SK-N-SH treated with all-trans-retinoic acid at 6 μM for 48 hours (cell line): ENCODE measurements at places on chromosomes 5 and 9.

GRCh38 chr5:145787996-145788395 is 47.1 kb downstream of the PRELID2 start:
- ATAC-seq = no peak

DNA sequence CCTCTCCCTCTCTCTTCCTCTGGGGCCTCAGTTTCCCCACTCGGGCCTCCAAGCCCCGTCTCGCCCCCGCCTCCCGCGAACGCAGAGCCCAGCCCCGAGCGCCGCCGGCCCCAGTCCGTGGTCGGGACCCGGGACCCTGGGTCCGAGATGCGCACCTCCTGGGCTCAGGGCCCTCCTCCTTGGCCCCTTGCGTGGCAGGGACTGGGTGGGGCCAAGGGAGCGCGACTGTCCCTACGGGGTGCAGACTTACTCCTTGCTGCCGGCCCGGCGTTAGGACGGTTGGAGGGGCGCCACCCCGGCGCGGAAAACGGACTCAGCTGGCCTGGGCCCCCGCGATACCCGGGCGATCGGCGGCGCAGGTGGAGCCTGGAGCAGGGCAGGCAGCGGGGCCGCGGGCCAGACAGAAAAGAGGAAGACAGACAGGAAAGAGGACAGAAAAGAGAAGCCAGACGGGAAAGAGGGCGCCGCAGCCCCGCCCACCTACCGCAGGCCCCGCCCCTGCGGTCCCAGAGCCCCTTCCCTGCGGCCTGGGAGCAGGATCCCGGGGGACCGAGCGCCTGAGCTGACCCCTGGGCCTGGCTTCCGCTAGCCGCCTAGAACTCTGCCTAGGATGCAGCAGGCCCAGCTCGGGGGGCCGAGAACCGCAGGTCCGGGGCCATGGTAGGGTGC is at the start of gene GBGT1:
Gene GBGT1, minus strand, starts transcription at position 411 of the 669 bp plus-strand sequence. CDS start 1,502 bp downstream, outside the sequence.
- ATAC-seq = peak; percentile 57

DNA sequence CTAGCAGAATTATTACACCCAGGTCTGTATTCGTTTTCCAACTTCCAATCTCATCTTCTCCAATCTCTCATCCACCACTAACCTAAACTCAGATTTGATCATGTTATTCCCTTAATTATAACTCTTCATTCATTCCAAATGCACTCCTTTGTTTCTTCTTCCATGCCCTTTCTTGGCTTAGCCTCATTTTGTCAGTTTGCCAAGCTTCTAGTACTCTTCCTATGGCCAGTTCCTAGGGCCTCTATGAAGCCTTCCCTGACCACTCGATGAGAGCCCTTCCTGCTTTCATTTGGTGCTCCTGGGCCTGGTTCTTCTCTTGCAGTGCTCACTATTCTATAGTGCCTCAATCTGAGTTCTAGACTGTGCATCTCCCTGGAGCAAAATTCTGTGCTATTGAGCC is 5.8 kb downstream of the FAM219A start:
- no peak for ATAC-seq

- peak; percentile 80 for ATAC-seq
Measured at GRCh38 chr9:6443661-6444060, 30.7 kb downstream of the UHRF2 start.

DNA sequence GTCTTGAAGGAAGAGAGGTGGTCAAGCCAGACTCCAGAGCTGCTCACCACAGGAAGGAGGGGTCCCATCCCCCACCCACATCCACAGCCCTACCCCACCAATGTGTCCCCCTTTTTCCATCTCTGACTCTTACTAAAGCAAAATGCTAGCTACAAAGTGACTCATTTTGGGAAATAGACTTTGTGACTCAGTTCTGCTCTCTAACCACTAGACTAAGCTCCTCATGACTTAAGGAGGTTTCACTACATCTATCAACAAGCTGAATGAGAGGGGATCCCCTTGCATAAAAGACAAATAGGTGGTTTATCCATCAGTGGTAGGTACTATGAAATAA is 35.1 kb upstream of the ADRB2 start:
- no peak for ATAC-seq

DNA sequence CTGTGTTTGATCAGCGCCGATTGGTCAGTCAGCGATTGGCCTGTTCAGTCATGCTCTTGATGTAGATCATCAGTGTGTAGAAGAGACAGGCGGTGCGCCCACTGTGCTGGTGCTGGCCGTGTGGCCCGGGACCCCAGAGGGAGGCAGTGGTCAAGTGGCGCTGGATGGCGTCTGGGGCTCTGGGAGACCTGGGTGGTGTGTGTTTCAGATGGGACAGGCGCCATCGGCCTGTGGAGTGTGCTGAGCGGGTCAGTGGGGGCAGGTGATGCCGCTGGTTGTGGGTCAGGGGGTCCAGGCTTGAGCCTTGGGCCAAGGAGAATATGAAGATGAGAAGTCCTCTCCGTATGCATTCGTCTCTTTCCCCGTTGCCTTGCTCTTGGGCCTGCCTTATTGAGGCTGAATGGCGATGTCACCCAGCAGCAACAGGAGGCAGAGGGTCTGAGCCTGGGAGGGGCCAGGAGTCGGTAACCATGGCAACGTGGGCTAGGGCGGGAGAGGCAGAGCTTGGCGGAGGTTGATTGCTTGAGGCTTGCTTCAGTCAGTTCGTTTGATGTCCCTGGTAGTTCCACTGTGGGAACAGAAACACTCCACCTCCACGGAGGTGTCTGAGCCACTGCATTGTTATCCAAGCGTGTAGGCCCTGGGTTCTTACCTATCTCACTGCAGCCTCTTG is 117.8 kb upstream of the CACNA1B start:
- ATAC-seq = no peak

- ATAC-seq = peak; percentile 77
Measured at GRCh38 chr5:62082370-62082801, 223.6 kb upstream of the KIF2A start.

GRCh38 chr5:139847790-139848507 is 52.3 kb downstream of the PSD2 start:
- ATAC-seq = peak; percentile 44

DNA sequence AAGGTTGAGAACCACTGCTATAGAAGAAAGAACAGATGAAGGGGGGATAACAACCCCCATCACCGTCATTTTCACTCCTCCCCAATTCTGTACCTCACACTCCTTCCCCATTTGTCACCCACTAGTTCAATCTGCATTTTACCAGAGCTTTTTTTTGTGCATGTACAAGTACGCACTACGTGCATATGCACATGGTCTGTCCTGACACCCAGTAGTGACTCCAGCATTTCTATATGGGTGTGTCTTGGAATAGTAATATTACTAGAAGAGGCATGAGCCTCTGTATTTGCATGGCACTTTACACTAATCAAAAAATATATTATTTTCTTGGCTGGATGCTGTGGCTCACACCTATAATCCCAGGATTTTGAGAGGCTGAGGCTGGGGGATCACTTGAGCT is 38.7 kb downstream of the NIM1K start:
- ATAC-seq = no peak

DNA sequence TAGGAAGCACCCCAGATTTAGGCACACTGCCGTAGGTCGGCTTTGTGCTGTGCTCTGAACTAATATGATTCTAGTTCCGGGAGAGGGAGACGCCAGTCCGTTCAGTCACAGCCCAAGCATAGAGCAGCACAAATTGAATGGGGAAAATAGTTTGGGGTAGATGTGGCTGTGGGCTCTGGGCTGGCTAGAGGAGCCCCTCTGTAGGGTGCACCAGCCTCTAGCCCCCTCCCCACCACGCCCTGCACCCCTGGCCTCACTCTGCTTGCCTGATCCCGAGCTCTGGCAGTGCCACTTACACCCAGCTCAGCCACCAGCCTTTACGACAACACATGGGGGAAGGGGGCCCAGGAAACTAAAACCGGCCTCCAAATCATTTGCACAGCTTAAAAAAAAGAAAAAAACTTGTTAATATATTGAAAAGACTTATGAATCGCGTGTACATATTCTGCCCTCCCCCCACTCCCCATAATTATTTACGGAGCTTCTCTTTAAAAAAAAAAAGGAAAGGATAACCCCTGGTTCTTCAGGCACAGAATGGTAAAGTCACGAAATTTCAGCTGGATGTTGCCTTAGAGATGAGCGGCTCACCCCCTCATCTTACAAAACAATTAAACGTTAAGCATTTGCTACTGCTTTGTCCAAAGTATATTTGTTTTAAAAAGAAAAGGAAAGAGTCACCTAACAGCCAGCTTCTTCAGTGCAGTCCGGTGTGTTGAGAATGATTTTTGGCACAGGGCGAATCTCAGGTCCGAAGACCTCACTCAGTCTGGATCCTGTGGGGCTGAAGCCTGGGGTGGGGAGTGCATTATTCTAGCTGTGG is 3.5 kb downstream of the LMX1B start:
- ATAC-seq = no peak

GRCh38 chr9:112200711-112201110 is 25.6 kb upstream of the SUSD1 start:
- no peak for ATAC-seq

DNA sequence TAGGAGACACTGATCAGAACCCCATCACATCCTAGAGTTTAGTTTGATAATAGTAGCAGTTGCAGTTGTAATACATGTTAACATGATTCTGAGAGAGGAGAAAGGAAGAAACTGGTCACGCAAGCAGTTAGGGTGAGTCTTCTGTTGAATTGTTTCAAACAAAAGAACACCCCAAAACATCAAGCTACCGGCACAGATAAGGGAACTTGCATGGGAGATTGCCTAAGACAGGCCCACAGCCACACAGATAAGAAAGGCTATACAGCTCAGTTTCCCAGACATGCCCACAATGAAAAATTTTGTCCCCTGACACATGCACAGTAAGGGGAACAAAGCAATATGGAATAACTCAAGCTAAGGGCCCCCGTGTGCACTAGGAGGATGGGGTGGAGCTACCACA is 15.9 kb downstream of the HSPB3 start:
- no peak for ATAC-seq

DNA sequence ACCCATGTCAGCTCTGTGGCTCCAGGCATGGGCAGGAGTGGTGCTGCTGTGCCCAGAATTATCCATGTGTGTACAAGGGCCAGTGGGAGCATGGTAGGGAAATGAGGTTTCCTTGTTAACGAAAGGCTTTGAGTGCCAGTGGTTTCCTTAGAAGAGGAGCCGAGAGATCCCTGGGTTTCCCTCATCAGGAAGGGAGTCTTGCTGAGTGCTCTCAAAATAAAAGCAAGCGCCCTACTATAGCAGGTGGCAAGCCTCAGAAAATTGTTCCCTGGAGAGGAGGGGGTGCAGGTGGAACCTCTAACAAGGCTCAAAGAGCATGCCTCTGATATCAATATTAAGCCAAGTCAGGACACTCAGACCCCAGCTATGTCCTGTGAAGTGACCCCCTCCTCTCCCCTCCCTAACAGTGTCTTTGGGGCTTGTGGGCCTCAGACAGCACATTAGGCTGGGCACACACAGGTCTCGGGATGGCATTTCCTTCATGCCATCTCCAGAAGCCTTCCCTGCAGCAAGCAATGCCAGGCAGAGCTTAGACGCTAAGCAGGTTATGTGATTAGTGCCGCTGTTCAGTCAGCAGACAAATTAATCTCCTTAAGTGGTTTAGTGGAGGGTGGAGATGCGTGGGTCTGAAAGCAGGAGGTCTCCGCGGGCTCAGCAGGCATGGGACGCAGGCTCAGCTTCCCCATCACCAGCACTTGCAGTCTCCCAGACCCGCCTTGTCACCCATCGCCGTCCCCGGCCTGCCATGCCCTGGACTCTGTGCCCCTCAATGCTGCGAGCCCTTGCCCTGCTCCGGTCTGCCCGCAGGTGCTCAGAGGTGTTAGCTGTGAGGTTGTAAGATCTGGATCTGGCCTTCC is 60.0 kb upstream of the RARS1 start:
- no peak; the same call in 2 of the 3 replicates for ATAC-seq

- ATAC-seq = no peak
Measured at GRCh38 chr9:134004131-134004873, 12.2 kb upstream of the VAV2 start.

DNA sequence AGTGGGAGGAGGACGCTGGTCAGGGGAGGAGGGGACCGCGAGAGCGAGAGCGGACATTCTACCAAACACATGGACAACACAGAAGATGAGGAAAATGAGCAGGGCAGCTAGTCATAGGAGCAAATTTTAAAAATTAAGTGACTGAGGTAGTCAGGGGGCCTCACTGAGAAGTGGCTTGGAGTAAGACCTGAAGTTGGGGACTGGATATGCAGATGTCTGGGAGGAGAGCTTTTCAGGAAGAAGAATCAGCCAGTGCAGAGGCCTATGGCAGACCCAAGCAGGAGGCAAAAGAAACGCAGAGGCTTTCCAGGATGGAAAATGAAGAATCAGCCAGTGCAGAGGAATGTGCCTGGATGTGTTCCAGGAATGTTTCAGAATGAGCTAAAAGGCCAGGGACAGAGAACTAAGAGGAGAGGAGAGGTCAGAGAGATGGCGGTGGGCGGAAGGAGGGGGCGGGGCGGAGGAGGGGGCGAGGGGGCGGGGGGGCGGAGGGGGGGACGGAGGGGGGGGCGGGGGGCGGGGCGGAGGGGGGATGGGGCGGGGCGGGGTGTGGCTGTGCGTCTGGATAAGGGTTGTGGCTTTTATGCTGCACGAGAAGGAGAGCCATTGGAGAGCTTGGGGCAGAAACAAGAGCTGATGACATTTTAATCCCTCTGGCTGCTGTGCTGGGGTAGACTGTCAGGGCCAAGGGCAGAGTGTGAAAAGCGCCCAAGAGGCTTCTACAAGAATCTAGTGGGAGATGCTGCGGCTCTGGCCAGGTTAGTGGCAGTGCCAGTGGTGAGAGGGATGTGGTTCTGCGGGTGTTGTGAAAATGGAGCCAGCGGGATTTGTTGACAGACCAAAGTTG is 129.6 kb downstream of the KCNIP1 start:
- peak; percentile 84 for ATAC-seq

- ATAC-seq = no peak
Measured at GRCh38 chr5:140989254-140990020, 23.2 kb downstream of the PCDHAC2 start.

DNA sequence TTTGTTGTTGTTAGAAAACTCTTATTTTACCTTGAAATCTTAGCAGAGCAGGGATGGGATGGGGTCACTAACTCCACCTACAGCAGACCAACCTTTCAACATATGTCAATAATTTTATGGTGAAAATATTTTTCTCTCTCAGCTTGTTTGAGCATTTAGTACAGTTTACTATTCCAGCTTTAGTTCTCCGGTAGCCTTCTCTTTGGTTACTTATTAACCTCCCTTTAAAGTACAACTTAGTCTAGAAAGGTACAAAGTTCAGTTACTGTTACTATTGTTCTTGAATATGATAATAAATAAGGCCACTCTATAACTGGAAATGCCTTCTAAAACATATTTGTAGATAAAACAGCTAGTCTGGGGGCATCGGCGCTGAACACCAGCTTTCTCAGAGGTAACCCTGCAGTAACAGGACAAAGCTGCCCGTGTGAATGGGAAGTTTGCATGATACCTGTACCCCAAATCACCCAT is 233.3 kb downstream of the PCSK1 start:
- no peak for ATAC-seq

- no peak for ATAC-seq
Measured at GRCh38 chr5:127580731-127581130, 63.3 kb downstream of the PRRC1 start.

GRCh38 chr9:132210472-132211145 is 48.8 kb downstream of the NTNG2 start:
- no peak for ATAC-seq
